ENCODE measurements at places on chromosomes 16 and 17. TPM values are rescaled to one million over a fixed set of nuclear protein-coding genes. Genes with fewer than 3 reads are reported as not detected.
A peak's percentile ranks its signal among the peaks of the same experiment; 100 is the strongest.

RPS15A gene
- total RNA-seq: 1,736 TPM

C17orf67 gene
- 2.4 TPM for total RNA-seq

PERCC1 gene
- total RNA-seq: not detected

CA4 gene
- total RNA-seq: 0.26 TPM

DNA sequence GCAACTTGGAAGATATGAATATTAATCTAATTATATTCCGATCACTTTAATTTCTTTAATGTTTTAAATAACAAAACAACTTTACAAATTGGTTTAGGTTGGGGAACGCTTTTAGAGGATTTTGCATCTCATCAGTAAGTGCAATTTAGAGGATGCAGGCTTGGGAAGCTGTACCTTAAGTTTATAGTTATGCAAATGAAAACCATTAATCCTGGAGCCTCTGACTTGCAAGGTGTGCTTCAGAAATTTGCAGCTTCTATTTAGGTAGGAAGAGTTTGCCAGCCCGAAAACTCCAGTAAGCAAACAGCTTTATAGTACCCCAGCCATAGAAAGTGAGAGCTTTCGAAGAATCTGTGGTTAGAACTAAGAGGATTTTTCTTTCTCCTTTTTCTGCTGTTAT is 547.0 kb downstream of the MAF start:
- no peak for DNase-seq
- H3K36me3 ChIP-seq: no peaks in the 10 kb centered on the region
- H3K4me1 ChIP-seq: no peaks in the 10 kb centered on the region
- no peak overlapping the region for H3K4me3 ChIP-seq
- H3K27ac ChIP-seq: no peak overlapping the region

GRCh38 chr17:80263253-80264204 is 2.9 kb downstream of the RNF213 start:
- H3K36me3 ChIP-seq: peaks cover 5% of the 10 kb centered on the region
- H3K4me3 ChIP-seq: peak overlapping the region; percentile 72
- peaks cover 4% of the 10 kb centered on the region for H3K27me3 ChIP-seq
- H3K4me1 ChIP-seq: peaks cover 25% of the 10 kb centered on the region
- H3K27ac ChIP-seq: no peak overlapping the region
- no peak for DNase-seq

GRCh38 chr17:13135506-13135905 is 117.7 kb upstream of the ELAC2 start:
- H3K4me3 ChIP-seq: peak overlapping the region; percentile 40
- H3K4me1 ChIP-seq: peaks cover 49% of the 10 kb centered on the region
- DNase-seq: peak; percentile 26
- peak overlapping the region; percentile 87 for H3K27ac ChIP-seq
- peaks cover 18% of the 10 kb centered on the region for H3K36me3 ChIP-seq
- H3K27me3 ChIP-seq: no peaks in the 10 kb centered on the region

DNA sequence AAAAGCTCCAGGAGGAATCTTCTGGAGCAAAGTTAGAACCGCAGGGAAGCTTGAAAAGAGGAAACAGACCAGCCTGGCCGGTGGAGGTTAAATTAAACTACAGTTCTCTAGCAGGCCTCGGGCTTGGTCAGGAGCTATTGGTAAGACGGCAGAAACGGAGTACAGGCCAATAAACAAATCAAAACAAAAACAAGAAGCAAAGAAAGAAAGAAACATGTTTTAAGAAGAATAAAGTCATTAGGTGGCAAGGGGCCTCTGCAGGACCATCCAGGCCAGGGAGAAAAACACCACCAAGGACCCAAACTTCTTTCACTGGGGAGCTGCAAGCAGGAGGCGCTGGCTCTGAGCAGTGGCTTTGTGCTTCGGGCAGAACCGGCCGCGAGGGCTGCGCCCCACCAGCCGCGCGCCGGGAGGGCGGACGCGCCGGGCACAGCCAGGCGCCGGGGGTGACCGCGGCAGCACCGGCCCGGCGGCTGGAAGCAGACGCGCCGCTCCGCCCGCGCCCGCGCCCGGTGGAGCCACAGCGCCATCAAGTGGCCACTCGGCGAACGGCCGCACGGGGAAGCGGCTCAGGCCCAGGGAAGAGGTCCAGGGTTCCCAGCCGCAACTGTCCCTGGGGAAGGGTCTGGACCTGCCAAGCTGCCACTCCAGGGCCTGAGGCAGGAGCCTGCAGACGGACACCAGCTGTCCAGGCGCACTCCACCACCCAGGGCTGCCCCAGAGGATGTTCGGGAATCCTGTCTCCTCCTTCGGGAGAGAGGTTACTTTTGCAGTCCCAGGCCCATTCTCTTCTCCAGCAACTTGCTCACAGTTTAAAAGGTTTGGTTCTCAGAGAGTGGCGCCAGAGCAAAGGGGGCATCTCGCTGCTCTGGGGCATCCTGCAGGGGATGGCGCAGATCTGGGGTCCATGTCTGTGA is 419.4 kb downstream of the SOX9 start:
- DNase-seq: peak; percentile 95
- H3K4me3 ChIP-seq: no peak overlapping the region
- H3K27ac ChIP-seq: no peak overlapping the region
- peaks cover 5% of the 10 kb centered on the region for H3K36me3 ChIP-seq
- H3K4me1 ChIP-seq: peaks cover 38% of the 10 kb centered on the region

DNA sequence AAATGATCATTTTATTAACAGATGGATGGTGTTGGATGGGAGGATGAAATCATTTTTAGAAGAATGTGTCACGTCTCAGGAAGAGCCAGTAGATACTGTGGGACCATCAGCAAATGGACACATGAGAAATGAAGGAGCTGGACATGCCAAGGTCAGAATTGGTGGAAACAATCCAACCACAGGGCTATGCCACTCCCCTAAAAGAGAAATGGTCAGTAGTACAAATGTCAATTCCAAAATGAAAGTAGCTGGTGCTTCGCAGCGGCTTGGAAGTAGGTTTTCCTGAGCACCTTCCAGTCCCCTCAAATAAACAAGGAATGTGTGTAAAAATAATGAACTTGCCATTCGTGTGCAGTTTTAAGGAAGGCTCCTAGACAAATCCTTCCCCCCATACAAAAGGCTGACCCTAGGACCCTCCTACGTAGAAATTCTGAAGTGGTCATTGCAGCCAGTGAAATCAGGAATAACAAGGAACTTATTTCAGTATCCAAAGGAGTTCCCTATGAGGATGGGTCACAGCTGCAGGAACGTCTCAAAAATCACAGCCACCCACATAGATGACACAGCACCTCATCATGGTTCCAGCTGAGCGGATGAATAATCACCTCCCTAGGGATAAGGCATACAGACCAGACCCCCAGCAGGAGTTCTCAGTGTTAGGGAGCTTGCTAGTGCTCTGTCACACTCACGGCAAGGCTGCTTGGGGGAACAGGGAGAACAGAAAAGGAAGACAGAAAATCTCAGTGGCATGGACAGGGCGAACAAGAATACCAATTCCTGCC is 239.2 kb downstream of the HS3ST3A1 start:
- H3K4me3 ChIP-seq: no peak overlapping the region
- no peaks in the 10 kb centered on the region for H3K36me3 ChIP-seq
- no peak for DNase-seq
- no peaks in the 10 kb centered on the region for H3K27me3 ChIP-seq
- H3K27ac ChIP-seq: no peak overlapping the region

GRCh38 chr16:80527297-80527696 is 13.5 kb upstream of the DYNLRB2 start:
- H3K27ac ChIP-seq: no peak overlapping the region
- peaks cover 51% of the 10 kb centered on the region for H3K27me3 ChIP-seq
- no peak overlapping the region for H3K4me3 ChIP-seq
- H3K36me3 ChIP-seq: no peaks in the 10 kb centered on the region

DNA sequence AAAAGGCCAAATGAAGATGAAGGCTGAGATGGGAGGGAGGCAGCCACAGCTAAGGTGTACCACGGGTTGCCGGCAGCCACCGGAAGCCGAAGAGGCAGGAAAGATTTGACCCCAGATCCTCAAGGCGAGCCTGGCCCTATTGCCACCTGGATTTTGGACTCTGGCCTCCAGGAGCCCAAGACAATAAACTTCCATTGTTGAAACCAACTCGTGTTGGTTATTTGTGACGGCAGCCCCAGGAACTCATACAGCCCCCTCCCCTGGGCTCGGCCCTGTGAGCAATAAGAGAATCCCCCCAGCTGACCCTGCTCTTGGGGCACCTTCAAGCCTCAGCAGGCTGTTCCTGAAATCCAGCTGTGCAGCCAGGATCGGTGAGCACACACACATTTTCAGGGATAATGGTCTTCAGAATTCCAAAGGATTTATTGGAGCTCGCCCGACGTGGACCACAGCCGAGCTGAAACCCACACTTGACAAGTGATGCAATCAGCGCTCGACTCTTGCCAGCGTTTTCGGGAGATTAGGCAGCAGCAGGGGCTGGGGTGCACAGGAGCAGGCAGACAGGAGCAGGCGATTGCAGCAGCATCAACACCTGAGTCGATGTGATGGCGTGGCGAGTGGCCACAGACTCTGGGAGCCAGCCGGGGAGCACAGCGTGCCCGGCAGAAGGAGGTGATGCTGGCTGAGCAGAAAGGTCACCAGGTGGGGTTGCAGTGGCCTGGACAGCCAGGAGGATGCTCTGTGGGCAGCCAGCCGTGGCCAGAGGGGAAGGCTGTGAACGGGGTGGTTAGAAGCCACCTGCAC is 22.4 kb upstream of the CBX4 start:
- H3K27me3 ChIP-seq: peaks cover 3% of the 10 kb centered on the region
- peaks cover 32% of the 10 kb centered on the region for H3K4me1 ChIP-seq
- no peak for DNase-seq
- H3K27ac ChIP-seq: peak overlapping the region; percentile 27
- no peaks in the 10 kb centered on the region for H3K36me3 ChIP-seq
- H3K4me3 ChIP-seq: no peak overlapping the region

- no peak for DNase-seq
- no peak overlapping the region for H3K4me3 ChIP-seq
- H3K27me3 ChIP-seq: peaks cover 4% of the 10 kb centered on the region
- H3K4me1 ChIP-seq: peaks cover 21% of the 10 kb centered on the region
Observed at GRCh38 chr16:51093726-51094280, 57.3 kb downstream of the SALL1 start.

- H3K27me3 ChIP-seq: no peaks in the 10 kb centered on the region
- H3K4me1 ChIP-seq: peaks cover 8% of the 10 kb centered on the region
- no peak within 1 kb of the TSS for H3K27ac ChIP-seq
- peak within 1 kb of the TSS; percentile 65 for H3K4me3 ChIP-seq
Observed at GRCh38 chr16:67199011-67199807, at the start of gene ELMO3. Gene ELMO3, plus strand, starts transcription at chr16:67199131. Its CDS starts 196 bp downstream, at chr16:67199327.

DNA sequence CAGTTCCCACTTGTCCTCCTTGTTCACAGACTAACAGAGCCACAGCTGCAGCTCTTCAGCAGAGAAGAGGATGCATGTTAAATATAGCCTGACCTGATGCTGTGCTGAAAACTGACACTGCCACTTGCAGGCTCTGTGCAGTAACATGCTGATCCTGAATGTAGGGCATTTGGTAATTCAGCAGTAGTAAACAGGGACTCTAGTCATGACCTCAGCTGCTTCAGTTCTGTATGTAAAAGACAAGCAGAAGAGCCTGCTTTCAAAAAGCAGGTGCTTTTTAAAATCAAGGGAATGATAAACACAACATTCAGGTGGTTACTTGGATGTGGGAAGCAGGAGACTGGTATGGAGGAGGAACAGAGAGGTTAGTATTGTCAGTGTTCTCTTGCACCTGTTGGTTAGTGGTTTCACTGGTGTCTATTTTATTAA is 33.8 kb downstream of the ESRP2 start:
- H3K36me3 ChIP-seq: no peaks in the 10 kb centered on the region
- no peak overlapping the region for H3K27ac ChIP-seq
- no peaks in the 10 kb centered on the region for H3K27me3 ChIP-seq
- H3K4me1 ChIP-seq: peaks cover 6% of the 10 kb centered on the region
- no peak overlapping the region for H3K4me3 ChIP-seq
- DNase-seq: no peak

DNA sequence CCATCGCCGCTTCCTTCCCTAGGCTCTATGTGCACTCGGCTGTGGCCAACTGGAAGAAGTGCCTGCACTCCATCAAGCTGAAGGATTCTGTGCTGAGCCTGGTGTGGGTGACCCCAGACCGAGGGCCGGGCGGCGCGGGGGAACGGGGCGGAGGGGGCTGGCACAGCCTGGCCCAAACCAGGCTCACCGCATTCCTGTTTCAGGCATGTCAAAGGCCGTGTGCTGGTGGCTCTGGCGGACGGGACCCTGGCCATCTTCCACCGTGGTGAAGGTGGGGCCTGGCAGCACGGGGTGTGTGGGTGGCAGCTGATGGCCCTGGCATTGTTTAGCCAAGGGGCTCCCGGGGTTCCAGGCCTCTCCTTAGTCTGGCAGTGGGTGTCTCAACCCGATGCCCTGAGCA is 4.6 kb downstream of the NME3 start:
- H3K4me3 ChIP-seq: peak overlapping the region; percentile 69
- no peak for DNase-seq

DNA sequence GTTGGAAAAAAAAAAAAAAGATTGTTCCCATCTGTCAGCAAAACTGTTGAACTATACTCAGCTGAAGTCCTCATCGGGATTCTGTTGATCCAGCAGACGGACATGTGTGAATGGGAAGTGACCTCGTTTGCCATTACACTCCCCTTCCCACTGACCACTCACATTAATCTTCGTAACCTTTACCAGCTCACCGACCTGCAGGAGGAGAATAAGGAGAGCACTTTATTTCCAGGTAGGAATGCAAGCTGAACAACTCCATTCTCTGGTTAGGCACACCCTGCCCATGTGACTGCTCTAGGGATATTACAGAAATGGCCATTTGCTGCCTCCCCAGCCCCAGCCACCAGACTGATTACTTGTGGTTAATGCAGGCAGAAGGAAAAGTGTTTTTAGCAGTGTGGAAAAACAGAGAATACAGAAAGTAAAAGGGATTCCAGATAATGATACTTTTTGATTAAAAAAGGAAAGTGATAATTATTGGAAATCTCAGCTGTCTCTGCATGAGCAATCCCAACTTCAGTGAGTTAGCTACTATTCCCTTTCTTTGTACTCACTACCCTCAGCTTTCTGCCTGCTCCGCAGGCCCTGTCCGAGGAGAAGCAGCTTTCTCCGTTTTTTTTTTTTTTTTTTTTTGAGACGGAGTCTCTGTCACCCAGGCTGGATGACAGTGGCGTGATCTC is 23.6 kb upstream of the YWHAE start:
- peaks cover 13% of the 10 kb centered on the region for H3K4me1 ChIP-seq
- H3K4me3 ChIP-seq: no peak overlapping the region
- no peak for DNase-seq

GRCh38 chr16:64132759-64133361 is 989.0 kb downstream of the CDH11 start:
- no peak for DNase-seq
- no peak overlapping the region for H3K27ac ChIP-seq
- H3K4me1 ChIP-seq: peaks cover 3% of the 10 kb centered on the region
- H3K27me3 ChIP-seq: no peaks in the 10 kb centered on the region
- H3K36me3 ChIP-seq: no peaks in the 10 kb centered on the region

DNA sequence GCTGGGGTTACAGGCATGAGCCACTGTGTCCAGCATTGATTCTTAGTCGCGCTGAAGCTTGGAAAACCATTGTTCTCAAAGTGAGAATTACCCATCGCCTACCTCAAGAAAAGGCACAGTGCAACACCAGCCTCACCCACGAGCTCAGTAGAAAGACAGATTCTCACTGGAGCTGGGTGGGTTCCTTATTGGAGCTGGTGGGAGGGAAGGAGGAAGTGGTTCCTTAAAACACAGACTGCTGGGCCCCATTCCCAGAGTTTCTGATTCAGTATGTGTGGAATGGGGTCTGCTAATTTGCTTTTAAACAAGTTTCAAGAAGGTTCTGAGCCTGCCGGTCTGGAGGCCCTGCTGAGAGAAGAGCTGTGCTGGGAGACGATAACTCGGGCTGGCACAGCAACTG is 264.7 kb downstream of the ENGASE start:
- H3K27ac ChIP-seq: no peak overlapping the region
- H3K36me3 ChIP-seq: no peaks in the 10 kb centered on the region
- H3K27me3 ChIP-seq: peaks cover 74% of the 10 kb centered on the region
- H3K4me1 ChIP-seq: no peaks in the 10 kb centered on the region
- no peak for DNase-seq

GRCh38 chr16:83138976-83139690 is 512.4 kb downstream of the CDH13 start:
- peaks cover 92% of the 10 kb centered on the region for H3K27me3 ChIP-seq
- H3K4me3 ChIP-seq: no peak overlapping the region
- no peak for DNase-seq
- H3K36me3 ChIP-seq: no peaks in the 10 kb centered on the region
